ENCODE measurements at places on chromosomes 4 and X. TPM values are rescaled to one million over a fixed set of nuclear protein-coding genes. Genes with fewer than 3 reads are reported as not detected.

NALF2 gene
- polyA plus RNA-seq: 8.9 TPM

TREX2 gene
- polyA plus RNA-seq: 0.41 TPM

EGFL6 gene
- polyA plus RNA-seq: 12.7 TPM

UBL4A gene
- 38.3 TPM for polyA plus RNA-seq

Measured in spinal cord (tissue), 10 donors.